ENCODE measurements at places on chromosomes 5 and 9.

DNA sequence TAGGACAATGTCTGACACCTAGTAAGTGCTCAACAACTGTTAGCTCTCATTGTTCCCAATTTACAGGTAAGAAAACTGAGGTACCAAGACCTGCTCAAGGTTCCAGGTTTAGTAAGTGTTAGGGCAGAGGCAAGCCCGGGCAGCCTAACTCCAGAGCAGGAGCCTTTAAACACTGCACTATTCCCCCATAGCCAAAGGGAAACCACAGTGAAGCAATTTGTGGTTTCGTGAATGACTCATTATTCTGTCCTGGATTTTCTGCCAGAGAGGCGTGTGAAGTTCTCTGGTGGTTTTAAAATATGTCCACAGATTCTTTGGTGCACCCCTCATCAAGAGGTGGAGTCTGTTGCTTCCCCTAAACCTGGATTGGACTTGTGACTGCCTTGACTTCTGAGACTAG is 1.0 kb upstream of the MCC start:
- no peak for DNase-seq

- no peak for DNase-seq
Observed at GRCh38 chr5:68318955-68319705, 103.6 kb downstream of the PIK3R1 start.

- DNase-seq: no peak
Observed at GRCh38 chr5:150309886-150310239, 7.2 kb upstream of the ARSI start.

DNA sequence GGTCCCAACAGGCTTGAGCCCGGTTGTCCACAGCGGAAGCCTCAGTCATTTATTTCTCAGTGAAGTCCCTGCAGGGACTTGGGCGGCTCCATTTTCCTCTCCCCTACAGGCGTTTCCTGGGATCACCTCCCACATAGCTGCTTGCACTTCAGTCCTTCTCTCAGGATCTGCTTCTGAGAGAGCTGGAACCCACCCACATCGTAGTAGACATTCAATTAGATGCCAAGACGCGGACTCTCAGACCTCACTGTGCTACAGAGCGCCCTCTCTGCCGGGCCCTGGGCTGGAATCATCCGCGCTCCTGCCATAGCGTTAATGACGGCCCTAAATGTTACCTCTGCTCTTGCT is 54.0 kb upstream of the ROR2 start:
- DNase-seq: no peak

DNA sequence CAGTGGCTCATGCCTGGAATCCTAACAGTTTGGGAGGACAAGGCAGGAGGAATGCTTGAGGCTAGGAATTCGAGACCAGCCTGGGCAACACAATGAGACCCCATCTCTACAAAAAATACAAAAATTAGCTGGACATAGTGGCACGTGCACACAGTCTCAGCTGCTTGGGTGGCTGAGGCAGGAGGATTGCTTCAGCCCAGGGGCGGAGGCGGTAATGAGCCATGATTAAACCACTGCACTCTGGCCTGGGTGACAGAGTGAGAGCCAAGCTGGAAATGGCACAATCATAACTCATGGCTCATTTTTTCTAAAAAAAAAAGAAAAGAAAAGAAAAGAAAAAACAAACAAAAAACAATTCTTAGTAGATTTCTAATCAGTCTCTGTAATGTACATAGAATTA is 446.2 kb downstream of the ELAVL2 start:
- no peak for DNase-seq

GRCh38 chr5:168409591-168410458 is 76.4 kb upstream of the RARS1 start:
- DNase-seq: peak; percentile 25

DNA sequence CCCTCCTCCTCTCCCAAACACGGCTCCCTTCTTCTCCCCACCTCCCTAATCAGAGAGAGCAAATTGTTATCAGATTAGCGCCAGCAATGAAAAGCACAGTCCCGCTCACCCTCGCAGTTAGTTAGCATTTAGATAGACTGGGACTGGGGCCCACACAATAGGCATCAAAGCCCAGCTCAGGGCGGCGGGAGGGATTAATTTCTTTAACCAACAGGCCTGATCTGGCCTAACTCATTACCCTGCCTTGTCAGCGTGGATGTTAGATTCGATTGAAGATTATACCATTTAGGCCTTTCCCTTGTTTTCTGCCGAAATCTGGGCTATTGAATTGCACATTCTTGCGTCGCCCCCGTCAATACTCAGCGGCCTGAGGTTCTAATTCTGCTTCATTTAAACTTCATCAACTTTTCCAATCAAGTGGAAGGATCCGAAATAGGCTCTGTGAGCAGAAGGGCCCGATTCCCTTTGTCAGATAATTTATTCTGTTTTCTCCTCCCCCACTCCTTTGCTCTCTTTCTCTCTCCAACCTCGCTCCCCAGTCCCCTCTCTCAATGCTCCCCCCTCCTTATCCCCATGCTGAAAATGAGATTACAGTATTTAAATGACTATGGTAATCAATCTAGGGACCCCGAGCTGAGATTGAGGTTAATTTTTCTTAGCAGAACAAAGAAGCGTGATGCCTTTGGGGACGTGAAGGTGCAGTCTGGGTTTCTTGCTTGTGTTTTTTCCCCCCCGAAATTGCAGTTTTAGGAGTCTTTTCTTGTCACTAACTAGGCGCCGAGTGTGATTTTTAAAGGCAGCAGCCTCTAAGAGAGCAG is 15.1 kb downstream of the CFAP77 start:
- DNase-seq: no peak

- DNase-seq: no peak
Observed at GRCh38 chr9:108552459-108553040, 303.2 kb downstream of the ACTL7B start.

GRCh38 chr5:127766676-127767335 is 63.6 kb downstream of the CCDC192 start:
- DNase-seq: no peak

GRCh38 chr9:68975365-68976043 is 38.4 kb downstream of the PRKACG start:
- no peak for DNase-seq

GRCh38 chr5:168076561-168076991 is 214.9 kb upstream of the WWC1 start:
- DNase-seq: peak; percentile 4

DNA sequence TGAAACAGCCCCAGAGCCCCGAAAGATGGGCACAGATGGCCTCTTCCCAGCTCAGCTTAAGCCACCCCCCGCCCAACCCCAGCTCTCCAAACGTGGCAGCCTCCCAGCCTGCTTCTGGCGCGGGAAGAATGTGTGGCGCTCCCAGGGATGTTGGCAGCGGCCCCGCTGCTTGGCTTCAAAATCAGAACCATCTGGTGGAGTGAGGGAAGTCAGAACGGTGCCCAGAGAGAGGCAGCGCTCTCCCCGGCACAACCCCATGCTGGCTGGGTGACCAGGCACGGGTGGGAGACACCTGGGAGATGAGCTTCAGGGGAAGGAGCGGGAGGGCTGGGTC is 72.7 kb upstream of the ORM1 start:
- DNase-seq: no peak

Data from activated T-cell treated with anti-CD3 and anti-CD28 coated beads for 48 hours (primary cell).